ENCODE measurements at places on chromosomes 6 and 20. TPM values are rescaled to one million over a fixed set of nuclear protein-coding genes. Genes with fewer than 3 reads are reported as not detected.

DNA sequence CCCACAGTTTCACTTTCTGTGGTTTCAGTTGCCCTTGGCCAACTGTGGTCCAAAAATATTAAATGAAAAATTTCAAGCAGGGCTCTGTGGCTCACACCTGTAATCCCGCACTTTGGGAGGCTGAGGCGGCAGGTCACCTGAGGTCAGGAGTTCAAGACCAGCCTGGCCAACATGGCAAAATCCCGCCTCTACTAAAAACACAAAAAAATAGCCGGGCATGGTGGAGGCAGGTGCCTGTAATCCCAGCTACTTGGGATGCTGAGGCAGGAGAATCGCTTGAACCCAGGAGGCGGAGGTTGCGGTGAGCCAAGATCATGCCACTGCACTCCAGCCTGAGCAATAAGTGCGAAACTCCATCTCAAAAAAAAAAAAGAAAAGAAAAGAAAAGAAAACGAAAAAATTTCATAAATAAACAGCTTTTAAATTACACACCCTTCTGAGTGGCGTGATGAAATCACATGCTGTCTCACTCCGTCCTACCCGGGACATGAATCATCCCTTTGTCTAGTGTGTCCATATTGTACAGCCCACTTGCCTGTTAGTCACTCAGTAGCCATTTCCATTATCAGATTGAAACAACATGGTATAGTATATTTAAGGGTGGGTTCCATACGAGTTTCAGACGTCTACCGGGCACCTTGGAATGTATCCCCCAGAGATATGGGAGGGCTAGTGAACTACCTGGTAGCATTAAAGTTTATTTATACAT, 11.7 kb downstream of the PTPRK start:
- DNase-seq: peak; percentile 82

GRCh38 chr6:12748815-12749521, 32.4 kb downstream of the PHACTR1 start:
- no peak for DNase-seq

- no peak for DNase-seq
Measured at GRCh38 chr6:92459606-92460005, 959.8 kb downstream of the EPHA7 start.

The ECT2L gene
- polyA plus RNA-seq: not detected

GRCh38 chr6:16769131-16769985, 8.1 kb upstream of the ATXN1 start:
- DNase-seq: peak; percentile 93

DNA sequence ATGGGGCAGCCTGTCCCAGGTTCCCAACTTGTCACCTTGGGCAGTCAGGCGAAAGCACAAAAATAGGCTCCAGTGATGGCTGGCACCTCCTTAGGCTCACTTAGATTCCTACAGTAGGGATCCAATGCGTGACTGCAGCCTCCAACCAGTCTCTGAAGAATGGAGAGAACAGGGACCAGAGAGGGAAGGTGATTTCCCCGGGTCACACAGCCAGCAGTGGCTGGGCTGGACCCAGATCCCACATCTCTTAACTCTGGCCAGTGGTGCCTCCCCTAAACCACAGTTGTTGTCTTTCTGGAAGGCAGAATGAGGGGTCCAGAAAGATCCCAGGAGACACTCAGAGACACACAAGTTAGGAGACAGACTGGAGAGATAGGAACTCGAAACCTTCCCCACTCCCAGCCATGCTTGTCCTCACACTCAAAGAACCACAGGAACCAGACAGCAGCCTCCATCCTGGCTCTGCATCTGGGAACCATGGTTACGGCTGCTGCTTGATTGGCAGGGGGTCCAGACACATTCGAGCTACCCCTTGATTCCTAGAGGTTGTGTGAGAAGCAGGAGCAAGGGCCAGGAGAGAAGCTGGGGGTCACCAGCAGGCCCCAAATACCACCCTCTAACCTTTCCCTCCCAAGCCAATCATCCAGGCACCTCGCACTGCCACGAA, 33.1 kb upstream of the SIRPA start:
- no peak for DNase-seq

DNA sequence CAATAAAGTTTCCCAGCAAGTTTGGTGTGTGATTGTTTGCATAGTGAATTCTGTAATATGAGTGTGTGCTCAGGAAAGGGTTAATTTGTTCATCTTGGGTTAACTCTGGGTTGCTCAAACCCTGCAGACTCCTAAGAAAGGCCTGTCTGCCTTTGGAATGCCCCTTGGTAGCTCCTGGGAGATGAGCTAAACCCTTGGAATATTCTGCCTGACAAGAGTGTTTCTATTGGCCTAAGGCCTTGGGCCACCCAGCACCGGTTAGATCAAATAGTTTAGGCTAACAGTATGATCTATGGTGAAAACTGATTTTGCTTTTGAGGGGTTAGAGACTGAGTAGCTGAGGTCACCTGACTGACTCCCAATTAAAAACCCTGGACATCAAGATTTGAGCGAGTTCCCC, 248.3 kb downstream of the GRM1 start:
- DNase-seq: no peak

DNA sequence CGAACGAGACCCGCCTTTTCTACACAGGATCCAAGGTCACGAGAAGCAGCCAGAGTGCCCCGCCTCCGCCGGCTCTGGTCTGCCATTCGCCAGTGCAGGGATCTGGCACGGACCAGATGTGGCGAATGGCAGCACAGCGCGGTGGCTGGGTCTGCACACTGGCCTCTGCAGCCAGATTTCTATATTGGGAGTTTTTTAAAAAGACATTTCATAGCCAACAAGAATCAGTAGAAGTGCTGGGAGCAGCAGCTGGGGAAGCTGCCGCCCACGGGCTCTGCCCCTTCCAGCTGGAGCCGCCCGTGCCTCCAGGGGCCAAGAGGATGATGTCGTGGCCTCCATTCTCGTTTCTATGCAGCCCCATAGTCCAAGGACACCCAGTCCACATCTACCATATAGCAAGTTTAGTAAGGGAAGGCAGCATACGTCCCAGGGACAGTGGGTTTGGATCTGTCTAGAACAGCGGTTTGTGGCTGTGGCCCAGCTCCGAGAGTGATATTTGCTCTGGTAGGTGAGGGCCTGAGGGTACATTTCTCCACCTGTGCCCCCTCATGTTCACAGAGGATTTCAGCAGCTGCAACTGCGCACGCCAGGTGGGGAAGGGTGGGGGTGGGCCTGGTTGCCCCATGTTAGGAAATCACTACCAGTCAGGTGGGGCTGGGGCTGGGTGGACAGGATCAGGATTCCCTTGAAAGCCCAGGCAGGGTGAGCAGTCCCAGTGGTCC, 333.7 kb downstream of the ZFAND3 start:
- DNase-seq: no peak

The GJE1 gene
- not detected for polyA plus RNA-seq

- DNase-seq: no peak
Measured at GRCh38 chr6:40352006-40352405, 235.2 kb downstream of the LRFN2 start.

DNA sequence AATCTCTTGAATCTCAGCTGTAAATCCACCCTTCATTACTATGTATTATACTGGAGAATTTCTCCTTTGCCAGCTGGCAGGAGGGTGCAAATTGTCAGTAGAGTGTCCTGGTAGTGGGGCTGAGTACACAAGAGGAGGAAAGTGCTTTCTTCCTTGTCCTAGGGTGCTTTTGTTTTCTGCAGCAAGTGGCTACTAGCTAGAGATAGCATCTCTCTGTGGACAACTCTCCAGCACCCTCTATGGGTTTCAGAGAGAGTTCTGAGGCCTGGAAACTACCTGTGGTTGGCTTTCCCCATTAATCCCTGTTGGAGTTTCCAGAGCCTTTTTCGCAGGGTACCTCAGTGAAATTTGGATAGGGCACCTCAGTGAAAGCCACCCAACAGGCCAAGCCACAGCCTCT, 422.5 kb upstream of the RGS17 start:
- no peak for DNase-seq

GRCh38 chr6:158016571-158017383, 35.1 kb downstream of the SYNJ2 start:
- no peak for DNase-seq

- no peak for DNase-seq
Measured at GRCh38 chr6:105257340-105257739, 77.5 kb upstream of the POPDC3 start.

- no peak for DNase-seq
Measured at GRCh38 chr20:41272339-41272738, 45.2 kb downstream of the ZHX3 start.

DNA sequence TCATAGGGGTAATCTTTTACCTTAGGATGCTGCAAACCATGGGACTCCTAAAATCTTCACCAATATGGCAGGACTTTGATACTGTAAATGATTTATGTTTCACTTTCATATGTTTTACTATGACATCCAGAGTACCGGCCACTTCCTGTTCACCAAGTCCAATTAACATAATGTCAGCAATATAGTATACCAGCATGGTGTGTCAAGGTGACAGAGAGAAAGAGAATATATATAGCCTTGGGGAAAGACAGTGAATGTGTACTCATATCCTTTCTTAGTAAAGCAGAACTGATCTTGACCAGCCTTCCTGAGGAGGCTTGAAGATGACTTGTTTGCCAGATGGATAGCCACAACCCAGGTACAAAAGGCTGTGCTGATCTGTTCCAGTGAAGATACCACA, 127.9 kb downstream of the NRN1 start:
- no peak for DNase-seq

All from foreskin keratinocyte (primary cell).